CD4-positive, alpha-beta T cell treated with Interleukin-21 for 1 hour (primary cell): ENCODE measurements at places on chromosomes 7 and 10.

GRCh38 chr10:20596065-20596755 lies 300.9 kb downstream of the NEBL start:
- no peak for DNase-seq

- DNase-seq, result peak; percentile 20
Measured at GRCh38 chr7:152341039-152341913, 94.5 kb downstream of the KMT2C start.

DNA sequence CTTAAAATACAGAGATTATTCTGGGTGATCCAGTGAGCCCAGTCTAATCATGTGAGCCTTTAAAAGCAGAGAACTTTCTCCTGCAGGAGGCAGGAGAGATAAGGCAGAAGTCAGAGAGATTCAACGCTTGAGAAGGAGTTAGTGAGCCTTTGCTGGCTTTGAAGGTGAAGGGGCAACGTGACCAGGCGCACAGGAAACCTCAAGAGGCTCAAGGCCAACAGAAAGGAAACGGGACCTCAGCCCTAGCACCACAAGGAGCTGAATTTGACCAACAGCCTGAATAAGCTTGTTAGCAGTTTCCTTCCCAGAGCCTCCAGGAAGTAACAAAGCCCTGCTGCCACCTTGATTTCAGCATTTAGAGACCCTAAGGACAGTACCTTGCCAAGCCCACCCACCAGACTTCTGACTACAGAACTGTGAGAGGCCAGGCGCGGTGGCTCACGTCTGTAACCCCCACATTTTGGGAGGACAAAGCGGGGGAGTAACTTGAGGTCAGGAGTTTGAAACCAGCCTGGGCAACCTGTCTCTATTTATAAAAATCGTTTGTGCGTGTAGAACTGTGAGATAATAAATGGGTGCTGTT lies 87.3 kb upstream of the KAT6B start:
- DNase-seq, result peak; percentile 57

GRCh38 chr7:77699056-77699455 lies 2.8 kb downstream of the RSBN1L start:
- no peak for DNase-seq

DNA sequence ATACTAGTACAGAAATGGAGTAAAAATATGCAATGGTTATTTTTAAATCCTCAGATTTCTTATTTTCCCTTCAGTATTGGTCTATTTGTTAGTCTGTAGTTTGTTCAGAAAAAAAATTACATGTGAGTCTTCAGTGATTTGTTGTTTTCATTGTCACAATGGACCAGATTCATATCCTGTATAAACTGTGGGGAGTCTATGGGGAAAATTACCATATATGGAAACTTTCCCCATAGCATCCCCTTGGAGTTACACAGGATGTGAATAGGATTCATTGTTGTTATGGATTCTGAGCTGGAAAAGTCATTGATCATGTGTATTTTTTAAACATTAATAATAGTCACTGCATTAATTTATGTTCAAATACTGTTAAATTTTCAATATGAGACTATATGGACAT lies 72.6 kb downstream of the ST7 start:
- no peak for DNase-seq

DNA sequence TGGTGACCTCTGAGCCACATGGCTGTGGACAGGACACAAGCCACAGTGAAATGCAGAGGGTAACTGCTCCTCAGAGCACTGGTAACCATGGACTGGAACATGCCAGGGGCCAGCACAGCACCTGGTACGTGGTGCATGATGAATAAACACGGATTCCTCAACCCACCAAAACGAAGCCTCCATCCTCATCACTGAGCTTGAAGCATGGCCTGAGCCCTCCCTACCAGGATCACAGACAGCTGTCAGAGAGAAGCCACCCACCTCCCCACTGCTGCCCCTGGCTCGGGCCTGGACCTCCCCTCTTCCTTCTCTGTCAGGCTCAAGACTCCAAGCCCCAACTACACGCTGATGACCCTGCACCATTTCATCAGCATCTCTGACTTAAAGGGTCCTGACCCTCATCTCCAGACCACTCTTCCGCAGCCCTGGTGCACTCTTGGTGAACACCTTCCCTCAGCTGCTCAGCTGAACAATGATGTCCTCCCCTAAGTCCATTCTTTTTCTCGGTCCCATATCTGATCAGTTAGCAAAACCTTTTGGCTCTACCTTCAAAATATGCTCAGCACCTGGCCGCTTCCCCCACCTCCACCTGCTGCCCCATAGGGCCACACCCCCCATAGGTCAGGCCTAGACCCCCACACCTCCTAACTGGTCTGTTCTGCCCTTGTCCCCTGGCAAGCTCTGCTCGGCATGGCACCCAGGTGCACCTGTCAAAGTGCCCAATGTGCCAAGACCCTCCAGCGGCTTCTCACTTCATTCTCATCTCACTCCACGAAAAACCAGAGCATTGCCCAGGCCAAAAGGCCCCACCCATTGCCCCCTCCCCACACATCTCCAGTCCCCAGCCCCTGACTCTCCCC lies 141.1 kb downstream of the MAPK8 start:
- no peak for DNase-seq

DNA sequence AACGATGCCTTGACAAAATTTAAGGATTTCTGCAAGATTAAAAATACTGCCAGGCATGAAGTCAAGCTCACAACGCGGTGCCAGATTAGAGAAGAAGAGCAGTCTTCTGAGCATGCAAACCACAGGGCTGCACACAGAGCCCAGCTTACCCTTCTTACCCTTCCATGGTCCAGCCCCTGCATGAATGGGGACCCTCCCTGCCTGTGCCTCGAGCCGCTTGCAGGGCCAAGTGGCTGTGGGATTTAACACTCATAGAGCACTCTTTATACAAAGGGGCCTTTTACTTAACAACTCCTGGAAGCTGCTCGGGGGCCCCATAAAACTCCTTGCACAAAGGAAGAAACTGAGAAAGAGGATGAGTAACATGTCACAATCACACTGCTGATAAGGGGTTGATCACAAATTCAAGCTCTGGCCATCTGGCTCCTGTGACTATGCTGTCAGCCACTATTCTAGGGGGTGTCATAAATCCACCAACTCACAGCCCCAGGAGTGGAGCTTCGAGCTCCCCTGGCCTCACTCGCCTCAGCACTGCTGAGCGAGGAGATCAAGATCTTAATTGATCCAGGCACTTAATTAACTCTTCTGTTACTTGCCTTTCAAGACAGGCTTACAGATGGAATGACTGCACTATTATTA lies 514.8 kb downstream of the TNS3 start:
- no peak for DNase-seq

GRCh38 chr7:2930310-2931033 lies 86.4 kb upstream of the GNA12 start:
- no peak for DNase-seq

GRCh38 chr10:119801998-119802538 lies 70.6 kb downstream of the MCMBP start:
- DNase-seq, result no peak

GRCh38 chr10:118844731-118845521 lies 90.2 kb upstream of the CACUL1 start:
- no peak for DNase-seq

DNA sequence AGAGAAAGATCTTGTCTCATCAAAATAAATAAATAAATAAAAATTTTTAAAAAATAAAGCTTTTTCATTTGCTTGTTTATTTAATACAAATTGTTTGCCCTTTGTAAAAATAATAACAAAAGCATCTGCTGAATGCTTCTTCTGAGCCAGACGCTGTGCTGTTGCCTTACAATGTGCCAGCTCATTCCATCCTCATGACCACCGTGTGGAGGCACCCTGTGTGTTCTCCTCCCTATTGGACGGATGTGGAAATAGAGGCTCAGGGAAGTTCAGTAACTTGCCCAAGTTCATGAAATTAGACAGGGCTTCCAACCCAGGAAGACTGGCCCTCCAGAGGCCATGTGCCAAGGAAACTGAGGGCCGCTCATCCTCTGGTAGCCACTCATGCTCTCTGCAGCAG lies 120.6 kb downstream of the SH3PXD2A start:
- DNase-seq, result no peak

GRCh38 chr7:69129524-69129923 lies 468.8 kb upstream of the AUTS2 start:
- no peak for DNase-seq

DNA sequence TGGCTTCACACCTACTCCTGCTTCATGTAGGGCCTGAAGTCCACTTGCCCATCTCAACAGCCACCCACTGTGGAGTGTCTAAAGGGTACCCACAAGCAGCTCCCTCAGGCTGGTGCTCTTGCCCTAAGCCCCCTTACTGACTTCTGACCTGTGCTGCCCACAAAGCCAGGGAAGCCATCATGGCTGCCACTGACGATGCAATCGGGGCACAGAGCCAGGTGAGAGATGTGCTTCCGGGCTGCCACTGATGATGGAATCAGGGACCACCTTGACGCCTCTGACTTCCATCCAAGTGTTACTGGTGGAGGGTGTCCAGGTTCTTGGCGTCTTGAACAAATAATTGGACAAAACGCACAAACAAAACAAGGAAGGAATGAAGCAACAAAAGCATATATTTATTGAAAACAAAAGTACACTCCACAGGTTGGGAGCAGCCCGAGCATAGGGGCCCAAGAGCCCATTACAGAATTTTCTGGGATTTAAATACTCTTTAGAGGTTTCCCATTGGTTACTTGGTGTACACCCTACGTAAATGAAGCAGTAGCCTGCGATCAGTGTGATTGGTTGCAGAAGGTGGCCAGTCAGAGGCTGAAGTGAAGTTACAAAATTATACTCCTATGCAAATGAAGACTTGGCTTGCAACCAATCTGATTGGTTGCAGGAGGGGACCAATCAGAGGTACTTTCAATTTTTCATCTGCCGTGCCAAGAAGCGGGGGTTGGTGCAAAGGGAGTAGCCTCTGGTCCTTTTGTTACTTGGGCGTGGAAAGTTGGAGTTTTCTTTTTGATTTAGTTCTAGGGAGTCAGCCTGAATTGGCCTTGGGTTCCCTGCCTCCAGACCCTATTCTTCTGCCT lies 4.5 kb downstream of the CPA2 start:
- DNase-seq, result no peak

DNA sequence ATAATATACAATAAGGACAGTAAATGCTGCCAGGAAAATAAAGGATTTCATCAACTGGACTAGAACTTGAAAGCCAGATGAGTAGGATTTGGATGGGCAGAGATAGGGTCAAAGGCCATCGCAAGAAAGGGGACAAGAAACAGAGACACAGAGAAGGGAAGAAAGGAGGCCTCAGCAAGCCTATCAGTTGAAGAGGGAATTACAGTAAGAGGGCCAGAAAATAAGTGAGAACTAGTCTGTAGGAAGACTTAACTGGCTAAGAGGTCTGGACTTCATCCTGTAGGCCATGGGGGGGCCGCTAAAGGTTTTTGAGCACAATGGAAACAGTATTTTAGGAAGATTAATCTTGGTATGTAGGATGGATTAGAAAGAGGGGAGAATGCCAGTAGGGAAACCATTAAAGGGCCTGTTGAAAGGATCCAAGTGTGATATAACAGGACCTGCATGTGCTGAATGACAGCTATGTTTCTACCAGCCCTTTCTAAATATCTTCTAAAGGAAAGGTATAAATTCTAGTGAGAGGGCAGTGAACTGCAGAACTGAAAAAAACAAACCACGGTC lies 174.4 kb downstream of the CHCHD3 start:
- DNase-seq, result no peak

DNA sequence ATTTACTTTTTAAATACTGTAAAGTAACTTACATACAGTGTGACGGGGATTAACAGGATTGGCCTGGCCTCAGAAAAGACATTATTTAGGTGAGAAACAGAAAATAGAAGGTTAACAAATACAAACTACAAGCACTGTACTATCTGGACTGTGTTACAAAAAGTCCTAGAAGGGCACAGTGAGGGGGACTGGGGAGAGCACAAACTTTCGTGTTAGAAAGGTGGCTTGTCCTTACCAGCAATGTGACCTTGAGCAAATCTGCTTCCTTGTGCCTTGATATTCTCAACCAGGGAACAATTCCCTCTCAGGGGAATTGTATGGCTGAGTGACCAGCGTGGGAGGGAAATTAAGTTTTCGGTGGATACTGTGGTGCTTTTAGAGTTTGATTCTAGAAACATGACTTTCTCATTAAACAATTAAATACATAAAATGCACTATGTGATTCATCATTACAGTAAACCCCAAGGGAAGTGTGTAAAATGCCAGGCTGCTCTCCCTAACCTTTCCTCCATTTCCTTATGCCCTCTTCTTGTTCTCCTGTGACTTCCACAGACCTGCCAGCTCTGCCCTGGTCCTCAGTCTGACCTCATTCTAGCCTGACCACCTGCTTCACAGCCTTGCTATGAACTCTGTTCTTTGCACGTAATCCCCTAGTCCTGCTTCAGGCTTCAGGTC lies 57.7 kb downstream of the OSBPL3 start:
- no peak for DNase-seq

- no peak for DNase-seq
Measured at GRCh38 chr10:73635781-73636180, 5.5 kb downstream of the MYOZ1 start.

- peak; percentile 15 for DNase-seq
Measured at GRCh38 chr7:16345979-16346958, 75.1 kb downstream of the CRPPA start.

GRCh38 chr10:43236176-43236850 lies 30.6 kb downstream of the RASGEF1A start:
- DNase-seq, result no peak

DNA sequence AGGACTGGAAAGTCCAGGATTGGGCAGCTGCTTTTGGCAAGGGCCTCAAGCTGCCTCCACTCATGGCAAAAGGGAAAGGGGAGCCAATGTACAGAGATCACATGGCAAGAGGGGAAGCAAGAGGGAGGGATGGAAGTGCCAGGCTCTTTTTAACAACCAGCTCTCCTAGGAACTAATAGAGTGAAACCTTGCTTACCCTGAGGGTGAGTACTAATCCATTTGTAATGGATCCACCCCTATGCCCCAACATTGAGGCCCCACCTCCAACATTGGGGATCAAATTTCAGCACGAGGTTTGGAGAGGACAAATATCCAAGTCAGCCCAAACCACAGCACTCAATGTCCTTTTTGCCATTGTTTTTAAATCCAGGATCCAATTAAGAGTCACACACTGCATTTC lies 12.5 kb downstream of the HABP2 start:
- DNase-seq, result no peak

DNA sequence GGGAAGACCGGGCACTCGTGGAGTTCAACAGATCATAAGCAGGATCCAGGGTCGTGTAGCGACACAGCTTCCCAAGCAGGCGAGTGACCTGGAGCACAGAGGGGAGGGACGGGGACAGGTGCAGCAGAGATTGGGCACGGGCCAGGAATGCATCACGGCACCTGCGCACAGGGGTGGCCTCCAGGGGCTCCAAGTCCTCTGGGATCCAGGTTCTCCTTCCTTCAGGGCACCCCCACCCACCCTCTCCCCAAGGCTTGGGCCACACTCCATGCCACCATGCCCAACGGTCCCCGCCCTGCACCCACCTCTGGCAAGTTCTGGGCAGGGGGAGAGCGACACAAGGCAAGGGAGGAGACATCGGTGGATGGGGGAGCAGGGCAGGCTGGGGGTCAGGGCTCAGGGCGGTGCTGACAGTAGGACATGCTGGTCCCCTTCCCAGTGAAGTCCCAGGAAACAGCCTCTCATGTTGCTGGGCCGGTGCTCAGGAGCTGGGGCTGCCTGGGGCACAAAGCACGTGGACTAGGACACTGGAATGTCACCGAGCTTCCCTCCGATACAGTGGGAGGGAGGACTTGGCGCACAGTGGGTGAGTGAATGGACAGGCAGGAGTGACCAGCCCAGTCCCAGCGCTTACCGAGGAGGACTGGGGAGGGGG lies 597.3 kb downstream of the PTPRN2 start:
- no peak for DNase-seq

- no peak for DNase-seq
Measured at GRCh38 chr10:127934383-127934782, 27.5 kb downstream of the PTPRE start.
